Activated T-cell treated with anti-CD3 and anti-CD28 coated beads, Interleukin-2, amount 50 U/mL, for 48 hours (primary cell): ENCODE measurements at places on chromosomes 13 and 19.

DNA sequence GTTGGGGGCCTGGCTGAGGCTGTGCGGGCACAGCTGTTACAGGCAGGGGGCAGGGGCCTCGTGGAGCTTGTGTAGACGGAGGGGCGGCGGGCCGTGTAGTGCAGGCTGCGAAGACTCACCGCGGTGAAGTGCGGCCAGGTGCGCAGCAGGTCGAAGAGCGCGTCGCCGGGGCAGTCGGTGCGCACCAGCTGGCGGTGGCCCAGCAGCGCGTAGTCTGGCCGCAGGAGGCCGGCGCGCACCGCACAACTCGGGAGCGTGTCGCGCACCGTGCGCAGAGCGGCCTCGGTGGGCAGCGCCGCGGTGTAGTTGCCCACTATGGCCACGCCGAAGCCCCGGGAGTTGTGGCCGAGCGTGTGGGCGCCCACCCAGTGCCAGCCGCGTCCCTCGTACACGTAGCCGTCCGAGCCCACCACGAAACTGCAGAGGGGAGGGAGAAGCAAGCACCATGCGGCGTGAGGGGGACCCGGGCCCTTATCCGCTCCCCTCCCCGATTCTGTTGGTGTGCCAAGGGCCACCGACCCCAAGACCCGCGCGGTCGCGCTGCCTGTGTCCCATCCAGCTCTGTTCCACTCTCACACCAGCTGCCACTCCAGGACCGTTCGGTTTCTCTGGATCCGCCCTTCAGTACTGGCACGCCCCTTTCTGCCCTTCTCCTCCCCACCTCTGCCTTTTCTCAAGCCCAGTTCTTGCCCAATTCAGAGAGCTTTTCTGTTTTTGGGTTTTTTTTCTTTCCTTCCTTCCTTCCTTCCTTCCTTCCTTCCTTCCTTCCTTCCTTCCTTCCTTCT is 5.4 kb upstream of the RASAL3 start:
- DNase-seq = no peak

DNA sequence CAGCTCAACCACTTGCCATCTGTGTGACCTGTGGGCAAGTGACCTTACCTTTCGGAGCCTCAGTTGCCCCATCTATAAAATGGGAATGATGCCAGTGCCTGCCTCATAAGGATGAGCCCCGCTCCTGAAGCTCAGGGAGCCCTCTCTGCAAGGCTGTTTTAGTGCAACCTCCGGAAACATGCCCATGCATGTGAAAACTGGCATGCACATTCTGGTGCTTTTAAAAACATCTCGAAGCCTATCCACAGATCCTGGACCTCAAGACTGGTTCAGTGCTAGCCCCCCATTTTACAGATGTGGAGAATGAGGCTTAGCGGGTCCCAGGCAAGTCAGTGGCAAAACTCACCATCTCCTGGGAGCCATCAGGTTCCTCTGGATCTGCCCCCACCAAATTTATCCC is 5.6 kb downstream of the CADM4 start:
- no peak for DNase-seq

- no peak for DNase-seq
Observed at GRCh38 chr13:30934381-30934780, 1.9 kb downstream of the TEX26 start.

DNA sequence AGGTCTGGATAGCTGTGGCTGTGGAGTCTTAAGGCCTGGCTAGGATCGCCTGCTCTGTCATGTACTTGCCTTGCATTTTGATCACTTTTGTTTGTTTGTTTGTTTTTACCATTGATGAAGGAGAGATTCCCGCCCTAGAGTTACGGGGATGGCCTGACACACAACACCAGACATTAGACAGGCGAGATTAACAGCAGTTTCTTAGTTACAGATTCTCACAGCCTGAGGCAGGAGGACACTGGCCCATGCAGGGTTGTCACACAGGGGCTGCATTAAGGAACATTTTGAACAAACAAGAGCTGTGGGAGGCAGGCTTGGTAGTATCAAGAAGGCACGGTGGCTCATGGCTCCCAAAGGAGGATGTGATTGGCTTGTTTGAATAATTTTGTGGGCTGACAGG is 291.8 kb downstream of the HS6ST3 start:
- no peak for DNase-seq

DNA sequence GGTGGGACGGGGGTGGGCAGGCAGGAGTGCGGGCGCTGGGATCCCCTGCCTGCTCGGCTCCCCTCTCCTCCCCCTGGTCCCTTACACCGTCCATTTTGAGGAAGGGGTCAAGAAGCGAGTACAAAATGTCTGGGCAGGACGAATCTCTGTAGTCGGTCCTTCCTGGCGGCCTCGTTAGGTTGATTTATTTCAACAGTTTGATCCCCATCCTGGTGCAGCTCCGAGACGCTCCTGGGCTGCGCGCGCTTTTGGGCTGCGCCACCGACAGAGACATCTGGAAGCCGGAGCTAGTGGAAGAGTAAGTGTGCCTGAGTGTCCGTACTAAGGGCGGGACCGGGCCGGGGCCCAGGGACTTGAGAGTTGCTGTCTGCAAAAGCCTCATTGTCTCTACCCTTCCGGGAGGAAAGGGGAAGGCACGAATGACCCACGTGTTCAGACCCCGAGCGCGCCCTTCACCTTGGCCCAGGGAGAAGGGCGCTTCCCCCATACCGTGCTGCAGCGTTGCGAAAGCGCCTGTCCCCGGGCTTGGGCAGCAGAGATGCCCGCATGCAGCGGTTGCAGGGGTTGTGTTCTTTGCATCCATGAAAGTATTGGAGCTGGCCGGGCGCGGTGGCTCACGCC is 1.8 kb downstream of the ZNF114 start:
- peak; percentile 56 for DNase-seq

- DNase-seq = peak; percentile 65
Observed at GRCh38 chr19:53868091-53868891, 608 bp downstream of the MYADM start.

- no peak for DNase-seq
Observed at GRCh38 chr13:107845911-107846310, 369.4 kb downstream of the LIG4 start.
